ENCODE measurements at places on chromosomes 6 and 20.

DNA sequence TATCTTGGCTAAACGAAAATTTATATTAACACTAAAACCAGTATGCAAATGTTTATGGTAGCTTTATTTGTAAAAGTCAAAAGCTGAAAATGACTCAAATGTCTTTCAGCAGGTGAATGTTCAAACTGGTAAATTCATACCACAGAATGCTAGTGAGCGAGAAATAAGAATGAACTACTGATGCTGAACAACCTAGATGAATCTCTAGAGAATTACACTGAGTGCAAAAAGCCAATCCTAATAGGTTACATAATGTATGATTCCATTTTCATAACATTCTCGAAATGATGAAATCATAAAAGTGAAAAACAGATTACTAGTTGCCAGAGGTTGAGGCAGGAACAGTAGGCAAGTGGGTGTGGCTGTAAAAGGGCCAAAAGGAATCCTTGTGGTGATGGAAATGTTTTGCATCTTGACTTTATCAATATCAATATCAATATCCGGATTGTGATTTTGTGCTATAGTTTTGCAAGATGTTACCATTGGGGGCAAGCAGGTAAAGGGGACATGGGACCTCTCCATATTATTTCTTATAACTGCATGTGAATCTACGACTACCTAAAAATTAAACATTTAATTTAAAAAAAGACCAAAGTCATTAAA is 26.1 kb downstream of the ZNF311 start:
- DNase-seq = no peak

- peak; percentile 5 for DNase-seq
Measured at GRCh38 chr20:60206259-60206658, 248.0 kb downstream of the CDH26 start.

GRCh38 chr6:5178806-5179205 is 81.9 kb downstream of the LYRM4 start:
- DNase-seq = no peak

GRCh38 chr6:27667657-27668441 is 194.9 kb upstream of the ZNF184 start:
- DNase-seq = no peak

GRCh38 chr6:10381830-10382208 is 33.1 kb downstream of the TFAP2A start:
- no peak for DNase-seq

GRCh38 chr20:50930976-50931305 is 296 bp downstream of the ADNP start:
- DNase-seq = no peak

- DNase-seq = peak; percentile 23
Measured at GRCh38 chr20:9241232-9241692, 172.4 kb downstream of the PLCB4 start.

GRCh38 chr6:106832766-106833510 is 141.6 kb downstream of the CD24 start:
- no peak for DNase-seq

DNA sequence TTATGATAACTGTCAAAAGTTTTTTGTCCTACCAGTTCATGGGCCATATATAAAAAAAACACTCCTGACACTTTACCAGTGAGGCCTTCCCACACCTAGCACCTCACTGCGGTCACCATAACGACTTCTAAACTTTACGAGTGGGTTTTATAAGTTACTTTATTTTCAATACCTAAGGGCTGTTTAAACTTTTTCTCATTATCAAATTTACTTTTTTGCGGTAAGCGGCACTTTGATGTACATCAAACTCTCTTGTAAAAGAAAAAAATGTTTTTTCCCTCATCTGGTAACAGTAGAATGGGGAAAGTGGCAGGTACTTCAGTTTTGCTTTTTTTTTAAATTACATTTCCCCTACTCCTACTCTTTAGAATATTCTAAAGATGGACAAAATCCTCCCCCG is 36.2 kb downstream of the FYN start:
- DNase-seq = no peak

- DNase-seq = no peak
Measured at GRCh38 chr6:155200012-155200411, 63.8 kb upstream of the CLDN20 start.

DNA sequence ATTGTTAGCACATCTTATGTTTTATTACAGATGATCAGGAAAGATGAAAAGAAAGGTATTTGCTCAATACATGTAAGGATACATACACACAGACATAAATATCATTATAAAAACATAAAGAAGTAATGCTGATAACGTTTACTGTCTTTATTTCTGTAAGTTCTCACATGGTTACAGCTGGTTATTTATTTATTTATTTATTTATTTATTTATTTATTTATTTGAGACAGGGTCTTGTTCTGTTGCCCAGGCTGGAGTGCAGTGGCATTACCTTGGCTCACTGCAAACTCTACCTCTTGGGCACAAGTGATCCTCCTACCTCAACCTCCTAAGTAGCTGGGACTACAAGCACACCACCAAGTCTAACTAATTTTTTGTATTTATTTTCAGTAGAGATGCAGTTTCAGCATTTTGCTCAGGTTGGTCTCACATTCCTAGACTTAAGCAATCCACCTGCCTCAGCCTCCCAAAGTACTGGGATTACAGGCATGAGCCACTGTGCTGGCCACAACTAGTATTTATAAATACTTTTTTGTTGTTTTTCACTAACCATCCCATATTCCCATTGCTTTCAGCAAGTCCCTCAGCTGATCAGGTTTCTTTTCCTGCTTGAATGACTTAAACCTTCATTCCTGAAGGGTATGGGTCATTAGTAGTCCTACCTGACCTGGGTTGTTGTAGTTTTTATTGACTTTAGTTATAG is 35.8 kb downstream of the HLA-B start:
- DNase-seq = no peak

- DNase-seq = no peak
Measured at GRCh38 chr6:42041481-42042053, 8.8 kb upstream of the TAF8 start.

DNA sequence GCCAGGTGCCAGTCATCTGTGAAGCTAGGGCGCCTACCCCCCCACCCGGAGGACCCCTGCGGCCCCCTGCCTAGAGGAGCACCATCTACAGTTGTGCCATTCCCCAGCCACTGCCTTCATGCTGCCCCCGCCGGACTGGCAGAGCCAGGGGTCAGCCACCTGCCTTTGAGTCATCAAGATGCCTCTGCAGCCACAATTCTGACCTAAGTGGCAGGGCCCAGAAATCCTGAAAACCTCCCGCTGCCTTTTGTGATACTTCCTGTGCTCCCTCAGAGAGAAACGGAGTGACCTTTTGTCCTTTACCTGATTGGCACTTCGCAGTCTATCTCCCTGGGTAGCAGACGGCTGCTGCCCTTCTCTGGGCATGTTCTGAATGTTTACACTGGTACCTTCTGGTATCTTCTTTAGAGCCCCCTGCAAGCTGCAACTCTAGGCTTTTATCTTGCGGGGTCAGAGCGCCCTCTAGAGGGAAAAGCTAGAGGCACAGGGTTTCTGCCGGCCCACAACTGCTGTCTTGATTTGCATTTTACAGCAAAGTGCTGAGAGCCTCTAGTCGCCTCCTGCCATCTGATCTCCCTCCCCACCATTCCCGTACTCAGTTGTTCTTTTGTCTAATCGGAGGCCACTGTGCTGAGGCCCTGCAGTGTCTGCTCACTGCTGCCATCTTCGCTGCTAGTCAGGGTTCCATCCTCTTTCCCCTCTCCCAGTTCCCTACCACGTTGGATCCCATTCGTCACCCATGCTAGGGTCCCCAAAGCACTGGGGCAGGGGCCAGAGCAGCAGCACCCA is 26.9 kb downstream of the SPATA2 start:
- DNase-seq = no peak

DNA sequence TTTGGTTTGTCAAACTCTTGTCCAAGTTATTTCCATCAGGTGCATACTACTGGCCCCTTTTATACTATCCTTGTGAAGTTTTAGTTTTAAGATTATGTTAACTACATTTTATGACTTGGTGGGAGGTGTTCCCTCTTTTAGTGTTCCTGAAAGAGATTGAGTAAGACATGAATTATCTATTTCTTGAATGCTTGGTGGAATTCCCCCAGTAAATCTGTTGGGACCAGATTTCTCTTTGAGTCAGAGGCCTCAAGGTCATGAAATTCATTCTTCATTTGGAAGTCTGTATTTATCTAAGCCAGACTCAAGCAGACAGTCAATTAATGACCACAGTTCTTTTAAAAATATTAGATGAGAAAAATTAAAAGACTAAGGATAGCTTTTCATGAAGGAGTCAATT is 81.3 kb downstream of the MOXD1 start:
- DNase-seq = peak; percentile 52

DNA sequence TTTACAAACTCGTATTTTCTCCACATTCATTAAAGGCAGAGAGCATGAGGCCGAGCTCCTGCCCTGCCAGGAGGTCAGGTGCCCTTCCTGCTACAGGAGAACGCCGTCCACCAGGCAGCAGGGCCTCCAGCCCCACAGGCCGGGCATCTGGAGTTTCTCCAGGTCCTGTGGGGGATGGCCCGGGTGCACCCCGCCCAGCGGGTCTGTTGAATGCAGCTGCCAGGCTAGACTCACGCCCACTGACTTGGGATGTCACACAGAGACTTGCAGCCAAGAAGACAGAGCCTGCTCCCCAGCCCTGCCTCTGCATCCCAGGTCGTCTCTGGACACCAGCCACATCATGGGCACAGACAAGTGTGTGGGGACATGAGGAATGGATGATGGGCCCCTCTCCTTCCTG is 376.4 kb downstream of the CDH4 start:
- DNase-seq = no peak

Measured in AG04449 (cell line).